ENCODE measurements at places on chromosomes 3 and 15.

DNA sequence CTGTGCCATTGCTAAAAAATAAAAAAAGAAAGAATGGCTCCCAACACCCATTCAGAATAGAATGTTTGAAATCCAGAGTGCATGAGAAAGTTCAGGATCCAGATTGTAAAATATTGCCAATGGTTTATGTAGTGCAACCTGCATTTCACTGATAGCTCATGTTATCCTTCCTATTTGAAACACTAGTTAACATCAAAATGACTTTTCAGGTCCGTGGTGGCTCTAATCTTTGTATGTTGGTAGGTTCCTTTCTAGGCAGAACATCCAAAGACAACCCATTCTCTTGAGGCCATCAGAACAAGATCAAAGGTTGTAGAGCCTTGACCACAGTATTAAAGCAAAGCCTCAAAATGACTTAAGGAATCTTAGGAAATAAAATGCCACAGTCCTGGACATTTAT, 51.0 kb downstream of the PLCL2 start:
- no peak for DNase-seq

DNA sequence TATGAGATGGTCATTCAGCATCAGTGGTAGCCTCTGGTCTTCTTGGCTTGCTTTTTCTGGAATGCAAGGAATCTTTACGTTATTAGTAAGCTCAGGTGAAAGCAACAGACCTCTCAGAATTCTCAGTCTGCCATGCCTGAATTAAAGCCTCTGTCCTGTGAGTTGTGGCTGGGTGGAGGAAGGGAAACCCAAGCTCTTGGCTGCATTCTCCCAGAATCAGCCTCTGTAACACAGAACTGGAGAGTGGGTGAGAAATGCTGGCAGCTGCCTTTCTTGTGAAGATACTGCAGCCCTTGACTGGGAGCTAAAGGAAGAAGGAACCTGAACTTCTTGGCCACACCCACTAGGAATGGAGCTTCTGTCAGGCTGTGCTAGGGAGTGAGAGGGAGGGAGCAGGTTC, 505.8 kb downstream of the EPHA3 start:
- DNase-seq: no peak

GRCh38 chr15:23411841-23412240, 35.2 kb downstream of the GOLGA6L2 start:
- peak; percentile 60 for DNase-seq

GRCh38 chr3:57756528-57757401, 656 bp downstream of the SLMAP start:
- DNase-seq: peak; percentile 86

DNA sequence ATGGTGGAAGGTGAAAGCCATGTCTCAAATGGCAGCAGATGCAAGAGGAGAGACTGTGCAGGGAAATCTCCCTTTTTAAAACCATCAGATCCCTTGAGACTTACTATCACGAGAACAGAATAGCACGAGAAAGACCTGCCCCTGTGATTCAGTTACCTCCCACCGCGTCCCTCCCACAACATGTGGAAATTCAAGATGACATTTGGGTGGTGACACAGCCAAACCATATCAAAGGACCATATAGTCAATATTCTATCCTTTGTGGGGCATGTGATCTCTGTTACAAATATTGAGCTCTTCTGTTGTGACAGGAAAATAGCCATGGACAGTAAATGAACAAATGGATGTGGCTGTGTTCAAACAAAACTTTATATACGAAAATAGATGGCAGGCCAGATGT, 77.2 kb upstream of the ACKR4 start:
- DNase-seq: no peak

- DNase-seq: no peak
Observed at GRCh38 chr15:57227899-57228298, 148.4 kb upstream of the CGNL1 start.

- no peak for DNase-seq
Observed at GRCh38 chr3:124201786-124202185, 209.9 kb upstream of the ROPN1 start.

DNA sequence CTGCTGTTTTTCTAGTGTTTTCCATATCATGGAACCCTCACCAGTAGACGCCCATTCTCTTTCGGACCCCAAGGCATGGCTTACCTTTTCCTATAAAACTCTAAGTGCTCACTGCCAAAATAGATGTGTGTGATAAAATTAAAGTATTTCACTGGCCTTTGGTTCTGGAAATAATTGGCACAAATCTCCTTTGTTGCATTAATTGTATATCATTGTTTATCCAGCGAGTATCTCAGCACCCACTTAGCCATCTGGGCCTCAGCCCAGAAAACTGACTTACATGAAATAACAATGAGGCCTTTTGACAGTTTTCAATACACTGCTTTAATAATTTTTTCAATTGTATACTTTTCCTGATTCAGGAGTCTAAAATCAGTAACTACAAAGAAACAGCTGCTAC, 105.1 kb downstream of the MECOM start:
- no peak for DNase-seq

- peak; percentile 52 for DNase-seq
Observed at GRCh38 chr15:68235022-68235421, 5.5 kb upstream of the CLN6 start.

DNA sequence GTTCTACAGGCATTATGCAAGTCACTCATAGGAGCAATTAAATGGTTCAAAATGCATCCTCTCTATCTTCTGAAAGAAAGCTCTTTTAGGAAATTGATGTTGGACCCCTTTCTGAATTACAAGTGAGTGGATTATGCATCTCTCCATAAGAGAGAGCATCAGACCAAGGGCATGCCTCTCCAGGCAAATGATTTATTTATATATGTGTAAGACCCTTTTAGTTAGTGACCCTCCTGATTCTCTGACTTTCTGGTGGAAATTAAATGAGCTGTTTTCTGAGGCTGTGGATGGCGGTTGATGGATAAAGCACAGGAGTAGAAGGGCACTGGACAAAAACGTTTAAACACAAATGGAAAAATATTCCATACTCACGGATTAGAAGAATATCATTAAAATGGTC, 62.6 kb downstream of the CADPS start:
- no peak for DNase-seq

- DNase-seq: peak; percentile 69
Observed at GRCh38 chr15:40050788-40051470, 11.9 kb upstream of the SRP14 start.

Measured in posterior vena cava (tissue), 2 donors.